Mesenteric fat pad (tissue), 1 donor: ENCODE measurements at places on chromosomes 11 and 22.

DNA sequence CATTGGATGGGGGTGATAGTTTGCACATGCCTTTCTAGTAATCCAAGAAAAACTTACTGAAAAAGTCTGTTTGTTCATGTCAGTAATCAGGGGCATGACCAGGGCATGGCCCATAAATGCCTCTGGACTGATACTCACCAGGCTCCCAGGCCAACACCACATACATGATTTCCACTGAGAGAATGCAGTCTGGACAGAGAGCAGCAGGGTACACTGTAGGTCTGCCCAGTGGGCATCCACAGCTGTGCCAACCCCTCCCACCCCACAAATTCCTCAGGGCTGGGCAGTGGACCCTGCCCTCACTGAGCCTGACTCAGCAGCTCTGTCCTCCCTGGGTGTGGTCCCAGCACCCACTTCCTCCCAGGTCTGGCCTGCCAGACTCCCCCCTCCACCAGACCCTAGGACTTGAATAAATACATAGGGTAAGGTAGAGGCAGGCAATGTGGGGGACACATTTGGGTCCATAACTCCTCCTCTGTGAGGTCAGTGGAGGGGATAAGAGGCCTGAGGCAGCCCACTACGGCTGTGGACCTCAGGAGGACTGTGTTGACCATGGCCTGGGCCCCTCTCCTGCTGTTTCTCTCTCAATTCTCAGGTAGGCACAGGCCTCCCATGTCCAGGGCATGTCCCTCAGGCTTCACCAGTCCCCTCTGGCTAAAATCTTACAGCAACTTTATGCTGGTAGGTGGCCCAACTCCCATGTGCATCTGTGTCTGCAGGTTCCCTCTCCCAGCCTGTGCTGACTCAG is 92.2 kb upstream of the TOP3B start:
- DNase-seq = peak; percentile 81

GRCh38 chr22:37300551-37301017 is 18.3 kb downstream of the CYTH4 start:
- no peak for DNase-seq

GRCh38 chr22:18063306-18063705 is 14.5 kb upstream of the PEX26 start:
- no peak for DNase-seq

DNA sequence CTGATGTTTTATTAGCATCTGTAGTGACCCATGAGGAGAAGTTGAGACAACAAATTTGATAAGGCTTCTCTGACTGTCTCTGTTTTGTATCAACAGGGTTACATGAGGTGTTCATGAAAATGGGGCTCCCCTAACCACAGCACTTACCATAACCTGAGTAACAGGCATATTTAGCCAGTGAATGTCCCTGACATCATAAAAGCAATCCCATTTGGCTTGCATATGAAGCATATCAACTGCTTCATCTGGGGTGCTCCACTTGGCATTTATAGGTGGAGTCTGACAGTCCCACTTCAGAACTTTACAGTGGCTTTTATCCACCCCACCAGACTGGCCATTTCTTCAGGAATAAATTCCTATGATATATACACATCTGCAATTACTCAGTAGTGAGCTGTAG is 257.6 kb downstream of the LUZP2 start:
- no peak for DNase-seq

DNA sequence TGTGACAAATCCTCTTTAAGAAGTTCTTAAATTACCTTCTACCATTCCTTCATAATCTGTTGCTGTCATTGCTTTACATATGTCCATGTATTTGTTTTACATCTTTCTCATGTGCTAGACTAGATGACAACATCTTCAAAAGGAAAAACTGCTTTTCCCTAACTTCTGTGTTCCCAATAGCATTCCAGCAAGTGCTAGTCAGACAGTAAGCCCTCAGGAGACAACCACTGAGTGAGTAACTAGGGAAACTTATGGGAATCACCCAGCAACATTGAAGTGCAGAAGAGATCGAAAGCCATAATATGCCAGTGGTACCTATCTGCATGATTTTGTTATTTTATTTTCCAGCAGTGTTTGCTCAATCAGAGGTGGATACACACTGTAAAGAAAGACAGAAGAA is 889.7 kb upstream of the API5 start:
- DNase-seq = no peak

DNA sequence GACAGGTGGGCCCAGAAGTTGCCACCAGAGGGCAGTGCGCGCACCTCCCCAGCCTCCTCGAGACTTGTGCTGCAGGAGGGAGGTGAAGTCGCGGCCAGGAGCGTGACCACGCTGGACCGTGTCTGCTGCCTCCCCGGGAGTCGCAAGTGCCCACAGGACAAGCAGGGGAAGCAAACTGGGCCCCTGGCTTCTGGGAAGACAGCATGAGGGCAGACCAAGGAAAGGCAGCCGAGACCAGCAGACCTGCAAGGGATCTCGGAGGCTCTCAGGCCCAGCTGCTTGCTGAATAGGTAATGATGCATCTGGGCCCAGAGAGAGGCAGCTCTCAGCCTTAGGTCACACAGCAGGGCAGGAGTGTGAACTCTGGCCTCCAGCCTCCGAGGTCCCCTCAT is 17.0 kb upstream of the IL2RB start:
- DNase-seq = peak; percentile 94

DNA sequence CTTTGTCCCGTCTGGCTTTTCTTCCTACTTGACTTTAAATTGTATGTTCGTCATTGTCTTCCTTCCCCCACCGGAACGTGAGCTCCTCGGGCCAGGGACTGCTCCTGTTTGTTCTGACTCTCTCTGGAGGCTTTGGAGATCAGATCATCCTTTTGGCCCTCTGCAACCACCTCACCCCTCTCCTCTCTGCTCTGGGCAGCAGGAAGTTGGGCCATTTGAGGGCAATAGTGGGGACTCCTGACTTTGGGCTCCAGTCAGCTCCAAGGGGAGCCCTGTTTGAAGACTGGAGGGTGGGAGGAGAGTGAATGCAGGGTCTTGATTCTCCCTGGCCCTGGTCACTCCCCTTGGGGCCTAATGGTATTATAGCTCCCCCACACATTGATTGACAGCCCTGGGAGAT is 186.3 kb upstream of the B3GAT1 start:
- peak; percentile 47 for DNase-seq

GRCh38 chr11:36377759-36378564 is 81.9 kb downstream of the PRR5L start:
- DNase-seq = no peak

- no peak for DNase-seq
Measured at GRCh38 chr11:57618438-57618837, 21.0 kb downstream of the SERPING1 start.

- DNase-seq = no peak
Measured at GRCh38 chr22:36366291-36366708, 21.5 kb downstream of the MYH9 start.

DNA sequence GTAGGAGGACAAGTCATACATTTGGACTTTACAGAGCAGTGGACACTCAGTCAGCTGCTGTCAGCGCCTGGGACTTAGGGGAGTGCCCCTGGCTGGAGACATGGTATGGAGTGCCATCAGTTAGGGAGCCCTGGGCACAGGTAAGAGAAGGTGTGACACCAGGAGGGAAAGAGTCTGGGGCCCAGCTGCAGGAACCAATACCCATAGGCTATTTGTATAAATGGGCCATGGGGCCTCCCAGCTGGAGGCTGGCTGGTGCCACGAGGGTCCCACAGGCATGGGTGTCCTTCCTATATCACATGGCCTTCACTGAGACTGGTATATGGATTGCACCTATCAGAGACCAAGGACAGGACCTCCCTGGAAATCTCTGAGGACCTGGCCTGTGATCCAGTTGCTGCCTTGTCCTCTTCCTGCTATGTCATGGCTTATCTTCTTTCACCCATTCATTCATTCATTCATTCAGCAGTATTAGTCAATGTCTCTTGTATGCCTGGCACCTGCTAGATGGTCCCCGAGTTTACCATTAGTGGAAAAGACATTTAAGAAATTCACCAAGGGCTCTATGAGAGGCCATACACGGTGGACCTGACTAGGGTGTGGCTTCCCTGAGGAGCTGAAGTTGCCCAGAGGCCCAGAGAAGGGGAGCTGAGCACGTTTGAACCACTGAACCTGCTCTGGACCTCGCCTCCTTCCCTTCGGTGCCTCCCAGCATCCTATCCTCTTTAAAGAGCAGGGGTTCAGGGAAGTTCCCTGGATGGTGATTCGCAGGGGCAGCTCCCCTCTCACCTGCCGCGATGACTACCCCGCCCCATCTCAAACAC is 850 bp upstream of the MIF start:
- no peak for DNase-seq

DNA sequence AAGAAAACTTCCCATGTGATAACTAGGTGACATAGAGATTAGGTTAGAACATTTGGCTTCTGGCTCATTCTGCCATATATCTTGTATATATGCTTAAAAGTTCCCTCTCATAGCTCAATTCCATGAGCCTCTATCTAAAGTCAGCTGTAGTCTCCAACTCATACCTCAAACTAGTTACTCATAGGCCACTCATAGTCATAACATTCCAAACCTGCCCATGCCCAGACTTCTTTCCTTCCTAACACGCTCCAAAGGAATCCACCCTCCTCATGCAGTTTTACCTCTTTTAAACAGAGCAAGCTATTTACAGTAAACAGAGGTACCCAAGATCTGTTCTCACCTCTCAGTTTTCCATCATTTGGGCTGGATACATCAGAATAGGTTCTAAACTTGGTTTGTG is 39.4 kb downstream of the GLYATL2 start:
- DNase-seq = no peak

- no peak for DNase-seq
Measured at GRCh38 chr22:22327723-22328122, 83.1 kb downstream of the VPREB1 start.

DNA sequence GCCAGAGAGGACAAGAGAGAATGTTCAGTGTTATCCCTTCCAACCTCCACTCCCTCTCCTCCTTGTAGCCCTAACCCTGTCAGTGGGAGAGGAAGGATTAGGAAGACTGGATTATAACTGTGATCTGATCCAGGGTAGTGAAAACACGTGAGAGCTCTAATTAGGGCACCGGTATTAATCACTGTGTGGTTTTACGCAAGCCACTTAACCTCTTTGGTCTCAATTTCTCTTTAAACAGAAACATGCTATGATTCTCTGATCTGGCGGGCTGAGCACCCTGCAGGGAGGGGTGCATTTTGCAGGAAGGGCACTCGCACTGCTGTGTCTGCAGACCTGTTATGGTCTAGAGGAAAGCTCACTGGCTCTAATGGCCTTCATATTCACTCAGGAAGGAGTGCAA is 11.5 kb downstream of the RPL27A start:
- peak; percentile 20 for DNase-seq

GRCh38 chr11:65780770-65781151 is at the start of gene AP5B1:
Gene AP5B1, minus strand, starts transcription at chr11:65780976. Its CDS starts 385 bp downstream, at chr11:65780591.
- peak; percentile 93 for DNase-seq

GRCh38 chr11:385594-386351 is 8.2 kb upstream of the PKP3 start:
- DNase-seq = no peak

- peak; percentile 88 for DNase-seq
Measured at GRCh38 chr11:285021-285893, 3.7 kb upstream of the PGGHG start.

DNA sequence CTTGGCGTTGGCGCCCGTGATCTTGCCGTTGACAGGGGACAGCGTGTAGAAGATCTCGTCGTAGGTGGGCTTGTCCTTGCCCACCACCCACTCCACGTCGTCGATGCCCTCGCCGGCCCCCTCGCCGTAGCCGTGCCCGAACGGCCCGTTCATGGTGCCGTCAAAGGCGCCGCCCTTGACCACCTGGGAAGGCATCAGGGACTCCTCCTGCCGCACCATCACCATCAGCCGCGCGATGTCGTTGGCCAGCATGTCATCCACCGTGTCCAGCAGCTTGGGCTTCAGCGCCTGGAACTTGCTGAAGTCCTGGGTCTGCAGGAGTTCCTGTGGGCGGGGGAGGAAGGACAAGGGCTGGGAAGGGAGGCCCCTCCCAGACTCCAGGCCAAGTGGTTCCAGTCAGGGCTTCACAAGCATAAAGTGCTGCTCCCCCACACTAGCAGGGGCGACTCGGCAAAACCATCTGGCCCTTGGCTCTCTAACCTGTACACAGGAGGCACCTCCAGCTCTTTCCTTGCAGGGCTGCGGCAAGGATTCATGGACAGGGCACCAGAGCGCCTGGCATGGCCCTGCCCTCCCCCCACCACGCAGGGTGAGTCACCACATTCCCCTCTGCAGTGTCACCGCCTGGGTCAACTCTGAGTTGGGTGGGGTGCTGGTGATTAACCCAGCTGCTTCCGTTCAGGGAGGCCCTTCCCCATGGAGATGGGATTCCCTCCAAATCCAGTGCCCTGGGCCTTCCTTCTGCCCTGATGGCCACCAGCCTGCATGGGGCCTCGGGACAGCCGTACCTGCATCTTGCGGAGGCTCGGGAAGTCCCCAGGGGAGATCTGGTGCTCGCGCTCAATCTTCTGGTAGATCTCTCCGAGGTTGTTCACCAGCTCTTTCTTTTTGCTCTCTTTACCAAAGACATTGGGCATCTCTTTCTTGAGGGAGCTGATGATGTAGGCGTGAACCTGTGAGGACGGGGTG is 10.4 kb upstream of the CDC42BPG start:
- DNase-seq = peak; percentile 94

- DNase-seq = no peak
Measured at GRCh38 chr22:47112994-47113852, 350.8 kb downstream of the TBC1D22A start.

DNA sequence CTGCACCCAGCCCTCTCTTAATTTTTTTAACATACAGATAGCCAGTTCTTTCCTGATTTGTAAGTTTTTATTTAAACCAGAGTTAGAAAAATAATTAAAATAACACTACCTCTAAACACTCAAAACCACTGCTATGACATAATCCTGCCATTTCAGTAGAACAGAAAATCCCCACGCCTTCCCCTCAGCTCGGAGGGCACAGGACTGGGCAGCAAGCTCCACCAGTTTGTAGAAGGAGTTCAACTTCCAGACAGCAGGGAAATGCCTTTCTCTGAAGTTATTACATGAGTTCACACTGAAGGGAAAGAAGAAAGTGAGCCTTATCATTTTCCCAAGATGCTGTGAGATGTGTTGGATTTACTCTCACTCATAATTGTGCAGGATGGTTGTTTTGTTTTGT is 114.4 kb downstream of the MRTFA start:
- DNase-seq = no peak
